ENCODE measurements at places on chromosomes 3 and 15.

GRCh38 chr3:35709691-35710090 lies 70.4 kb downstream of the ARPP21 start:
- DNase-seq: no peak

DNA sequence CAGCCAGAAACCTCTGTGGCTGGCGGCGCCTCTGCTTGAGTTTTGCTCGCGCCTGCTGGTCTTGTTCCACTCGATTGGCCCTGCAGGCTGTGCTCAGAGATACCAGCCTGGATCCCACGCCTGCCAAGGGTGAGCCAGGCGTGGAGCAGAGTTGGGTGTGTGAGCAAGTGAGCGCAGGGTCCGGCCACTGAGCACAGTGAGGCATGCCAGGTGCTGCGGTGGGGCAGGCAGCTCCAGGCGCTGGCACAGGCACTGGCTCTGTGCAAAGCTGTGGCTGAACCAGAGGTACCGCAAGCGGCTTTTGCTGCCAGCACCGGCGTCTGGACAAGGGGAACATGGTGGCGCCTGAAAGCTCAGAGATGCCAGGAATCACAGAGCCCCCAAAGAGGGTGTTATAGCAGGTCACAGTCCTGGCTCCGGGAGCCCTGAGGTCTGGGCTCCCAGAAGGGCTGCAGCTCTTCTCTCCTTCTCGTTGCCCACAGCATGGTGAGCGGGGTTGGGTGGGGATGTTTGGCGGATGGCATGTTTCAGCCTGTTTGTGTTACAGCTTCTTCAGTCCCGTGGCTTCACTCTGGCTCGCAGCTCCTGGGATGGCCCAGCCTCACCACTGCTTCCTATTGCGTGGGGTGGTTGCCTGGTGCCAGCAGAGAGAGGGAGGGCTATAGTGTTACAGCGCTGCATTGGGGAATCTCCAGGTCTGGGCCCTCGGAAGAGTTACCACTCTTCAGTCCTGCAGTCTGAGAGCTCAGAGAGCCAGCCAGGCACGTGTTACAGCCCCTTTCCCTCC lies 73.9 kb downstream of the NR1D2 start:
- DNase-seq: no peak

- DNase-seq: no peak
Observed at GRCh38 chr3:64491843-64492242, 196.0 kb downstream of the ADAMTS9 start.

- DNase-seq: no peak
Observed at GRCh38 chr15:39700375-39700700, 82.3 kb downstream of the FSIP1 start.

DNA sequence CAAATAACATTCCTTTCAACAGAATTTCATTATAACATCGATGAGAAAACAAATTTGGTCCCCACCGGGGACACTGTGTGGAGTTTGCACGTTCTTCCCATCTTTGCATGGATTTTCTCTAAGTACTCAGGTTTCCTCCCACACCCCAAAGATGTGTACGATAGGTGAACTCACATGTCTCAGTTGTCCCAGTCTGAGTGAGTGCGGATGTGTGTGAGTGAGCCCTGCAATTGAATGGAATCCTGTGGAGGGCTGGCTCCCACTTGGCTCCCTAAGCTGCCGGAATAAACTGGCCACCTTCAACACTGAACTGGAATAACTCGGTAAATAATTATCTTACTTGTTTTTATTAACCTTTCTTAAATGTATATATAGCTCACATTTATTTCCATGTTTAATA lies 77.0 kb downstream of the TRANK1 start:
- no peak for DNase-seq

DNA sequence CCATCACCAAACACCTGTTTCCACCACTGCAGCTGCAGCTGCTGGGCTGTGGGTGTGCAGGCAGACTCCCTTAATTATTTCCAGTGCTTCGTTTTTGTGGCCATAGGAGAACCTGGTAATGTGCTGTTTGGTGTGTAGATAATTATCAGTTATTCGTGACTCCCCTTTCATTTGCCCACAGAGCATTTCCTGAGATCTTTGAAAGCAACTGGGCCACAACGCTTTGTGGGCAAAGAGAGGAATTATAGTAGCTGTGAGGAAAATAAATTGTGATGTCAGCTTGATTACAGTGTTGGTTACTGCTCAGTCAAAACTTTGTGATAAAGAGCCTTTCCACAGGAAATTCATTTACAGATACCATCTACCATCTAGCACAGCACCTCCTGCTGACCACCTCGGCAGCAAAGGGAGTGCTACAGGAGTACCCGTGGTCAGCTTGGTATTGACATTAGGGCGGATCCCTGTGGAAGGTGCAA lies 193.3 kb upstream of the SLCO3A1 start:
- DNase-seq: no peak

DNA sequence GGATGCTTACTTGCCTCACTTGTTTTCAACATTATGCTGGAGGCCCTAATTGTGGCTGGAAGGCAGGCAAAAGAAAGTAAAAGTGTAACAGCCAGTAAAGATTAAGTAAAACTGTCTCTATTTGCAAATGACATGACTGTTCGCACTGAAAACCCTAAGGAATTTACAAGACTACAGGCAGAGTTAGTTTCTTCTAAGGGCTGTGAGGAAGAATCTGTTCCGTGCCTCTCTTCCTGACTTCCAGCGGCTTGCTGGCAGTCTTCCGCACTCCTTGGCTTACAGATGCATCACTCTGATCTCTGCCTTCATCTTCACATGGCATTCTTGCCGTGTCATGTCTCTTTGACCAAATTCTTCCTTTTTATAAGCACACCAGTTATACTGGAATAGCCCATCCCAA lies 86.1 kb downstream of the DLG1 start:
- DNase-seq: no peak

DNA sequence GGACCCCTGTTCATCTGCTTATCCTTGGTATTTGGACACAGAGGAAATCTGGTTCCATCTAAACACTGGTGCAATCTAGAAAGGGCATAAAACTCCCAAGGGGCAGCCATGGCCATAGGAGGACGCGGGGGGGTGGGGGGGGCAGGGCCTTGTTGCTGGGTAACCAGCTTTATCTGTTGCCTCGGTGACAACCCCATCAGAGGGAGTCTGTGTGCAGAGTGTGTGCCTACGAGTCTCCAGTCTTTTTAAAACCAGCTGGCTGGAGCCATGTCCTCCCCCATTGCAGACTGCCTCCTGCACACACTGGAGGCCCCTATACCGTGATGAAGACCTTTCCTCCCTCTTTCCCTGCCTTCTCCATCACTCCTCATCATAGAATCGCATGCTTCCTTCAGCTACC lies 26.4 kb upstream of the CORO2B start:
- no peak for DNase-seq

GRCh38 chr3:87069971-87070370 lies 79.0 kb upstream of the VGLL3 start:
- no peak for DNase-seq

DNA sequence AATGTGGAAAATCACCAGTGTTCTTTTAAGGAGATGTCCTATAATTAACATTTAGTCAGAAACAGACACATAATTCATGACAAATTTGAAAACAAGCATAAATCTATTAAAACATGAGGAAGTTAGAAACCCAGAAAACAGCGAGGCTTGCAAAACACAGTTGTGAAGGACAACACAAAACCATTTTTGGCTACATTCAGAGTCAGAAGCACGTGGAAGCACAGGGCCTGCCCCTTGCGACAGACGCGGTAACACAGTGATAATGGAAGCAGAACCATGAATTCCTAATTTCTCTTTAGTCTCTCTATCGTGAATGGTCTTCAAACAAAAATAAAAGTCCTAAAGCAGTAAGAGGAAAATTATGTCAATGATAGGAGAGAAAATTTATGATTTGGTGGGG lies 12.2 kb downstream of the NCEH1 start:
- no peak for DNase-seq
